Brain microvascular endothelial cell (primary cell): ENCODE measurements at places on chromosomes 6 and 20.

- no peak for DNase-seq
These were observed 16.9 kb downstream of the LAMA5 start for GRCh38 chr20:62350098-62350628.

DNA sequence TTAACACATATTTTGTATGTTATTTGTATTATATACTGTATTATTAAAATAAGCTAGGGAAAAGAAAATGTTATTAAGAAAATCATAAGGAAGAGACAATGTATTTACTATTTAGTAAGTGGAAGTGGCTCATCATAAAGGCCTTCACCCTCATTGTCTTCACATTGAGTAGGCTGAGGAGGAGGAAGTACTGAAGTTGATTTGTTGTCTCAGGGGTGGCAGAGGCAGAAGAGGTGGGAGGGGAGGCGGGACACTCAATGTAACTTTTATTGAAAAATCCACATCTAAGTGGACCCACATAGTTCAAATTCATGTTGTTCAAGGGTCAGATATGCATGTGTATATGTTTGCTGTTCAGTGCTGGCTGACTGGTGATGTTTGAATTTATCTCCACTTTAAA, 210.2 kb upstream of the CITED2 start:
- no peak for DNase-seq

- DNase-seq = no peak
These were observed 18.6 kb upstream of the MYT1 start for GRCh38 chr20:64145458-64146300.

DNA sequence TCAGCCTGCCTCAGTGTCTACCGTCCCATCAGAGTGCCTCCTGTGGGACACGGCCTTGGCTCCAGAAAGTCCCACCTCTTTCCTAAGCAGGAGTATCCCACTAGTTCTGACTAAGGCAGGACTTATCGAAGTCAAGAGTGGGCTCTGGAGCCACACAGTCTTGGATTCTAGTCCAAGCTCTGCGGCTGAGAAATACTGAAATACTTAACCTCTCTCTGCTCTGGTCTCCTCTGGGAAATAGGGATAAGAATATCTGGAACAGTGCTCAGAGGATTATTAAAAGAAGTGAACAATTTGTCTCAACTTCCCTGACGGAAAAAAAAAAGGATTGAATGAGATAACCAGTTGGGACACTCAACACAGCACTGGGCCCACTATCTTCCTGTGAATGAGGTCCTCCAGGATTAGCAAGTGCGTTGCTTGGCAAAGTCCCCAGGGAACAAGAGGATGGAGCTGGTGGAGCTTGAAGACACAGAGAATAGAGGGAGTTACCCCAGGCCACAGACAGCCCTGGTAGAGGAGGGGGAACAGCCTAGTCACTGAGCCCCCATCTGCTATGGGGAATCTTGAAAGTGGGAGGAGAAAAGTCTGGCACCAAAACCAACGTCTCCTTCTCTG, 34.6 kb upstream of the FOXP4 start:
- no peak for DNase-seq

GRCh38 chr6:55049866-55050265, 124.4 kb upstream of the HCRTR2 start:
- DNase-seq = no peak

GRCh38 chr6:30889921-30890645, 5.8 kb downstream of the DDR1 start:
- DNase-seq = no peak

GRCh38 chr6:110353457-110354001, 4.6 kb downstream of the METTL24 start:
- DNase-seq = no peak

- no peak for DNase-seq
These were observed 87.6 kb downstream of the SMOC2 start for GRCh38 chr6:168528474-168529095.

GRCh38 chr6:150598858-150599198, 857 bp upstream of the PLEKHG1 start:
- no peak for DNase-seq

- DNase-seq = no peak
These were observed 228.1 kb upstream of the CITED2 start for GRCh38 chr6:139602577-139602976.

DNA sequence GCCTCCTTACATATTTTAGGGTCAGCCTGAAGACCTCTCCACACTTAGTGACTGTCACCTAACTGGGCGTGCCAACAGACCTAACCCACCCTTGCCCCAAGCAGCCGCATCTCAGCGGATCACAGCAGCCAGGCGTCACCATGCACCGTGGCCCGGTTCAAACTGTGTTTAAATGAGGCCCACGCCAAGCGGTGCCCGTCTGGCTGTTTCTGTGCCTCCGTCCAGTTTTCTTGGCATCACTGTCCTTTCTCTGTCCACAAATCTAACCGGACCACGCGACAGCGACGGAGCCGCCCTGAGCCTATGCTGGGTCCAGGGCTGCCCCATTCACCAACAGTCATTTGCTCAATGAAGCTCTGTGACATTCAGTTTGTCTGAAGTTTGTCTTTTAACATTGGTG, 393.3 kb downstream of the THBS2 start:
- DNase-seq = no peak

GRCh38 chr6:168313431-168314011, 6.1 kb downstream of the DACT2 start:
- DNase-seq = no peak

DNA sequence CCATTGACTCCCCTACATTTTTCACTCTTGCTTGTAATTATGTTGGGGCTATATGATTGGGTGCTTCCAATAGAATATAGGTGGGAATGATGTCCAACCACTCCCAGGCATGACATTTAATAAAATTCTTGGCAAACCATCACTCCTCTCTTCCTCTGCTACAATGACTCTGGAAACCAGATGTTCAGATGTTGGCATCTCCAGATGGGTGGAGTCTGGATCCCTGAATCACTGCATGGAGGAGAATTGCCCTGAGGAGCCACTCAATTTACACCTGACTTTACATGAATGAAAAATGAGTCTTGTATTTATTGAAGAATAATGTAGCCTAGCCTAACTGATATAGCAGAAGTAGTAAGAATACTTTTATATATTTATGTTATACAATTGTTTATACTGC, 306.7 kb upstream of the SUPT3H start:
- no peak for DNase-seq

- no peak for DNase-seq
These were observed 296.9 kb downstream of the OGFRL1 start for GRCh38 chr6:71585472-71585871.

GRCh38 chr20:24530131-24530680, 60.8 kb downstream of the SYNDIG1 start:
- no peak for DNase-seq

DNA sequence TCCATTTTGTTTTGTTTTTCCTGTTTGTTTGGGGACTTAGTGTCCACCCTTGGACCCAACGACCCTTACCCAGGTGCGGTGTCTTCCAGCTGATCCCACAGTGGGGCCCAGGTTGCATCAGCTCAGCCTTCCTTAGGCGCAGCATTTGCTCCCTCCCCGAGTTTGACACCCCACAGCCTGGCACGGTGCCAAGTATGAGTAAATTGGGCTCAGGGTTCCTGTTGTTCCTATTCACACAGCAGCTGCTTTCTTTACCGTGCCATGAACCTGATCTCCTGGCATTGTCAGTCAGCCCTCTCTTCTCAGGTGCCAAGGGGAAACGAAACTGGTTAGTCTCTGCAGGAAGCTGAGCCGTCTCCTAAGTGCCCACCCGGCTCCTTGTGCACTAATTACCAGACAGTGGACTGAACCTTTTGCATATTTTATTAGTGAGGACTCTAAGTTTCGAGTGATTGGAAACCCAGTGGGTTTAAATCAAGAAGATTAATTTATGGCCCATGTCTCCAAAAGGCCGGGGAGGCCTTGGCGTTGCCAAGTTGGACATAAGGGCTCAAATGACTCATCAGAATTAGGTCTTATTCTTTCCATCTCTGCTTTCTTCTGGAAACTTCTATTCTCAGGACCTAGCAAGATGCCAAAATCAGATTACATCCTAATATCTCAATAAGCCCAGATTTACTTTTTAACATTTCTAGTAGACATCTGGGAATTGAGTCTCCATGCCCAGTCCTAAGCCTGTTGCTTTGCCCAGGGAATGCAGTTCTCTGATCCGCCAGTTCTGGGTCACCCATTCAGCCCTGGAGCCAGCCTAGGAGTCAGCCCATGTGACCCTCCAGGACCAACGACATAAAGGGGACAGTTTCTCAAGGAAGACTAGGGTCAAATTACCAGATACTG, 68.8 kb downstream of the TSHZ2 start:
- DNase-seq = no peak

GRCh38 chr6:40164345-40164755, 230.1 kb upstream of the MOCS1 start:
- DNase-seq = no peak

DNA sequence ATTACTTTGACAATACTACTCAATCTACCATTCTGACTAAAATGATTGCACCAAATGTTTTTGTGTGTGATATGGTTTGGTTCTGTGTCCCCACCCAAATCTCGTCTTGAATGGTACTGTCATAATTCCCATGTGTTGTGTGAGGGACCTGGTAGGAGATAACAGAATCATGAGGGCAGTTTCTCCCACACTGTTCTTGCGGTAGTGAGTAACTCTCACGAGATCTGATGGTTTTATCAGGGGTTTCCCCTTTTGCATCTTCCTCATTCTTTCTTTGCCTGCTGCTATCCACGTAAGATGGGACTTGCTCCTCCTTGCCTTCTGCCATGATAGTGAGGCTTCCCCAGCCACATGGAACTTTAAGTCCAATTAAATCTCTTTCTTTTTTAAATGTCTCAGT, 20.8 kb downstream of the SYCP2 start:
- no peak for DNase-seq

DNA sequence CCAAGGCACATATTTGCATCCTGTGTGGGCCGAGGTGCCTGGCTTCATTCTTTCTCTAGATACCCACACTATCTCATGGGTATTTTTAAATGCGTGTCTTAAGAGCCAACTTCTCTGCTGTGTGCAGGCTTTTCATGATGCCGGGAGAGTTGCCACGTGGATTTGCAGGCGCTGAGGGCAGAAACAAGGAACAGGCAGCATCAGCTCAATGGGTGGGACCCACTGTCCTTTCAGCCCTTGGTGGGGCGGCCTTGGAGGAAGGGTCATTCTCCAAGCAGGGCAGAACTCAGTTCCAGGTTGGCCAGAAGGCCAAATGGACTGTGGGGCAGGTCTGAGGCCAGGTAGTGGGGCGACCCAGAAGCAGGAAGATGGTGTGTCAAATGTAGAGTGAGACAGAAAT, 84.7 kb downstream of the PHACTR3 start:
- DNase-seq = no peak

GRCh38 chr6:138959521-138959920, 28.5 kb downstream of the REPS1 start:
- DNase-seq = no peak

- DNase-seq = no peak
These were observed 28.6 kb downstream of the CEP43 start for GRCh38 chr6:167027772-167028171.

- DNase-seq = no peak
These were observed 18.0 kb upstream of the BHLHE23 start for GRCh38 chr20:63024573-63025392.

DNA sequence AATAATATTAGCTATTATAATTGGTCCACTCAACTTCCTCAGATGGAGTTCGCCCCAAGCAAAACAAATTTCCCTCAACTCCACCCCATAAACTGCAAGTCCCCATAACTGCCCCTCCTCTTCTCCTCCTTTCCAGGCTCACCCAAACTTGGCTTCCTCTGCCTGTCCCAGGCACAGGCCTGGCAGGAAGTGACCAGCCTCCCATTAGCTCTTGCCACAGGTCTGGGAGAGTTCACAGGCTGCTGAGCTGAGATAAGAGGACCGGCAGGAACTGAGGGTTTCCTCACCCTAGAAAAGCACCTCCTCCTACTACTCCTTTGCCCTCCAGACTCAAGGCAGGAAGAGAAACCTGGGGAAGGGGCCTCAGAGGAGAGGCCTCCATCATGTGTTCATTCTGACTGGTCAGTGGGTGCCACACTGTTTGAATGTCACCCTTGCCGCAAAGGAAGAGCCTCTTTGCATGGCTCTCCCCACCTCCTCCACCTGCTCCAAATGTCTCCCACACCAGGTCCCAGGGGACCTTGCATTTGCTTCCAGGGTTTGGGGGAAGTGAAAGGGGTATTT, 24.5 kb upstream of the SMIM29 start:
- DNase-seq = peak; percentile 32

GRCh38 chr6:13653296-13653695, 38.2 kb downstream of the NOL7 start:
- peak; percentile 37 for DNase-seq

- DNase-seq = no peak
These were observed 13.8 kb upstream of the BCAS1 start for GRCh38 chr20:54084193-54084592.

DNA sequence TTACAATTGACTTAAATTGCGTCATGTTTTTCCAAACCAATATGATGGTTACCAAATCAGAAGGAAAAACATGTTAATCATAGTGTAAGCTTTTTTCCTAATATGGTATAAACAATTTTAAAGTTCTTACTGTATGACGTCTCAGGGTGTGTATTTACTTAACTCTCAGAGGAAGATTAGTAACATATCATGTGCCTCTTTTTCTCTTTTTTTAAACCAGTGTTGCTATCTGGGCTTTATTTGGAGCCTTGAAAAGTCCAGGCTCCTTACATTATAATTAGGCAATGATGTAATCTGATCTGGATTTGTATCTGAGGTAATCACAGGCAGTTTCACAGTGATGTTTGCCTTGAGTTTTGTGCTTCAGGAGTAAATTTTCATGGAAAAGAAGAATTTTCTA, 20.4 kb upstream of the RAB23 start:
- DNase-seq = peak; percentile 78

GRCh38 chr6:148807784-148808183, 61.0 kb downstream of the UST start:
- DNase-seq = no peak

GRCh38 chr6:158619922-158620801, 24.4 kb downstream of the DYNLT1 start:
- no peak for DNase-seq

DNA sequence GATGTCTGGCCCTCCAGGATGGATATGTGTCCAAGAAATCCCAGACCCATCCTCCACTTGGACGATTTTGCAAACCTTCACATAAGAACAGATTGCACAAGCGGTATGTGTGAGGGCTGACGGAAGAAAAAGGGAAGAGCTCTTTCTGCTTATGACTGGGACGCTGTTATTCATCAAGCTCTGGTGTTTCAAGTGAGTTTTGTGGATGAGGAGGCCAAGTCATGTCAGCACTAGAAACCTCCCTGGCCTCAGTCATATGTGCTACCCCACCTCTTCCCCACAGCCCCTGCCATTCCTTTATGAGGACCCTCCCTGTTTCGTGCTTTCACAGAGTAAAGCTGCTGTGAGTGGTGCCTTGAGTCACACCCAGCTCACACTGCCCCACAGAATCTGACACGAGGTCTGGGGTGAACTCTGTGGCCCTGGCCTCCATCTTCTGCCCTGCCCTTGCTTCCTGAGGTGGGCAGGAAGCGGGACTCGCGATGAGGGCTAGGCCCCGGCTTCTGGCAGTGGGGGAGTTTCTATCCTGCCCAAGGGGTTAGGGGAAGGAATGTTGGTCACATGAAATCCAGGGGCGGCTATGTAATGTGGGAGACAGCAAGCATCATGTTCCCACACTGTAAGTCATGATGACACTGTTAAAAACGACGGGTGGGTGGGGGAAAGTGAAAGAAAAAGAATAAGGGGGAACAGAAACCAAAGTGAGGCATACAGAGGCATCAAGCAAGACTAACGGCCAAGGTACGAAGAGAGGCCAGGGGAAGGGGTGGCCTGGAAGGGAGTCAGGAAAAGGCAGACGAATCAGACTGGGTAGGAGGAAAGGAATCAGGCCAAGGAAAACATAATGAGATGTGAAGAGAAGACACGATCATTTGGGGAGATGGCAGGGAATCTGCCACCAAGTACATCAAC, 78.1 kb downstream of the PRDM1 start:
- DNase-seq = peak; percentile 29

- DNase-seq = peak; percentile 23
These were observed 1.2 kb downstream of the ABHD12 start for GRCh38 chr20:25389401-25389857.
